ENCODE measurements at places on chromosomes 2 and 18.
A peak's percentile ranks its signal among the peaks of the same experiment; 100 is the strongest.

DNA sequence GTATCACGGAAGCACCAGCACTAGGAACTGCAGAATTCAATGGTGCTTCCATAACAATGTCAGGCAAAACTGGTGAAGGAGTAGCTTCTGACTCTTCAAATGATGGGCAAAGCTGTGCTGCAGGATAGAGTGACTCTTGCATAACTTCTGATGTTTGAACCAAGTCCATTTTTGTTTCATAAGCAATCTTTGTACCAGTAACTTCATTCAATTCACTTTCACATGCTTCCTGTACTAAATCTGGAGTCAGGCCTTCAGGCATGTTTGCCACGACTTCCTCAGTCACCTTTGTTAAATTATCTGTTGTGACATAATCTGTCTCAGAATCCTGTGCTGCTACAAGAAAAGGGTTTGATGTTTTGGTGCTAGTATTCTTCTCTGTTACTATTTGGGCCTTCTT lies 24.0 kb downstream of the RTN4 start:
- DNase-seq, result no peak

DNA sequence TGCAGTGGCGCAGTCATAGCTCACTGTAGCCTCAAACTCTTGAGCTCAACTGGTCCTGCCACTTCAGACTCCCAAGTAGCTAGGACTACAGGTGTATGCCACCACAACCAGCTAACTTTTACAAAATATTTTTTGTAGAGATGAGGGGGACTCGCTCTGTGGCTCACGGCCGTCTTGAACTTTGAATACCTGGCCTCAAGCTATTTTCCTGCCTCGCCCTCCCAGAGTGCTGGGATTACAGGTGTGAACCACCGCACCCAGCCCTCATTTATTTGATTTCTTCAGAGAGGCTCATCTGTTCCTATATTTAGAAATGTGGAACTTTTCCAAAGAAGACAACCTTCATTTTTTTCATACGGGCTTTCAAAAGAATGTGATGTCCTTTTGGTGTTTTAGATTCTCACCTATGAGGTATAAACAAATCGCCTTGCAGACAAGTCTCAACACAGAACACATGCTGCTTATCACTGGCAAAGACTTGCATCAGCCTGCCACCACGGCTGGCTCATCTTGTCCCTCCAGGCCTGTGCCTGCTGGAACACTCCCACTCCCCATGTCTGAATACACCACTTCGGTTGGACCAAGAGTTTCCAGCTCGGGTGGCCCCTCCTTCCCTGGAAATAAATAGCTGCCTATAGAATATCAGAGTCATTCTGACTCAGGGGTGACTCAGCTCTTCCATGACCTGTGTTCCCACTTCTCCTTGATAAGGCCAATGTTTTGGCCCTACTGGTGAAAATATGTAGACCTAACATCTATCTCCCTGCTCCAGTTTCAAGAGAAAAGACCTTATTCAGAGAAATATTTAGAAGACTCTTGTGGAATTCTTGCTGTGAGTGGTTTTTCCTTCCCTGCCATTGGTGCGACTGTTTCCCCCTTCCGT lies 202.6 kb downstream of the TGIF1 start:
- DNase-seq, result peak; percentile 55

GRCh38 chr2:21317131-21317530 lies 193.4 kb downstream of the TDRD15 start:
- peak; percentile 50 for DNase-seq

DNA sequence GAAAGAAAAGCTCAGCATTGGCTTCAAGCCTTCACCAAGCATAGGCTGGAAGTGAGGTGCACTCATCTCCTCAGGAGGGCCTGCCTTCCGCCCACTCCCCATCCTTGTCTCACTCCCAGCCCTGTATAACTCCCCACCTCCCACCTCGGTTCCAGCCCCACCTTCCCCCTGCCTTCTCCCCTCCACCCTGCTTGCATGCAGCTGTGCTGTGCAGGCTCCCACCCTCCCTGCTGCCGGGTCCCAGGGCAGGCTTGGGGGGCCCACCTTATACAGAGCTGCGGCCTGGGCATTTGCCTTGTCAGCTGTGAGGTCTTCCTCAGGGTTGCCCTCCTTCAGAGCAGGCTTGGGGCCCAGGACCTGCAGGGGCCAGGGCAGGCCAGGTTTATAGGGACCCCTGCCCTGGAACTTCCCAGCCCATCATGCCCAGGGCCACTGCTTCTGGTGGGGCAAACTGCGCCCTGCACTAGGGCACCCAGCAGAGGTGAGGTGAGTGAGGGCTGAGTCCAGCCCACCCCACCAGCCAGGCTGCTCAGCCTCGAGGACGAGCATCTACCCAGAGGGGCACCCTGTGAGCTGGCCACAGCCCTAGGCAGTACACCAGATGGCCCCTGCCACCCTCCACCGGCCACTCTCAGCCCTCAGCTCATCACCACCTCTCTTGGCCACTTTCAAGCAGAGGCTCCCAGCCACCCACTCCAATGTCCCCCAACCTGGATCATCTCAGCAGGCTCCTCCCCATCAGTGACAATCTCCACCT lies 11.6 kb downstream of the CAPG start:
- DNase-seq, result no peak

- no peak for DNase-seq
These were observed 4.2 kb downstream of the MYL12B start for GRCh38 chr18:3266062-3266608.

GRCh38 chr2:111705239-111705638 lies 178.8 kb downstream of the ANAPC1 start:
- DNase-seq, result no peak

- DNase-seq, result peak; percentile 7
These were observed 61.1 kb upstream of the RPL31 start for GRCh38 chr2:100940766-100941645.

GRCh38 chr2:239425631-239426030 lies 24.8 kb upstream of the HDAC4 start:
- no peak for DNase-seq

GRCh38 chr2:168454737-168455644 lies 1.1 kb upstream of the CERS6 start:
- DNase-seq, result no peak
